M059J (cell line): ENCODE measurements at places on chromosomes 7 and 10. TPM values are rescaled to one million over a fixed set of nuclear protein-coding genes. Genes with fewer than 3 reads are reported as not detected.

Gene SFTPA2
- 0.15 TPM in 1 of 2 replicates, not detected in the other for total RNA-seq

Gene CPXM2
- not detected in 2 replicates for total RNA-seq

Gene LRRC18
- not detected in 2 replicates for total RNA-seq

Gene CFTR
- total RNA-seq = 0.10 TPM in 1 of 2 replicates, not detected in the other

Gene AGR2
- total RNA-seq = not detected in 2 replicates

Gene ACTL6B
- total RNA-seq = not detected in 2 replicates

Gene CALML5
- total RNA-seq = not detected in 2 replicates

Gene NME8
- total RNA-seq = not detected in 2 replicates

Gene CCL24
- total RNA-seq = not detected in 2 replicates

Gene GRID2IP
- total RNA-seq = 0.02 TPM in 1 of 2 replicates, not detected in the other

Gene HTR7
- 20.5 and 36.5 TPM in 2 replicates for total RNA-seq

Gene SYNPO2L
- total RNA-seq = not detected in 2 replicates

Gene AQP1
- 0.62 and 0.74 TPM in 2 replicates for total RNA-seq

Gene ITGB8
- 18.4 and 24.3 TPM in 2 replicates for total RNA-seq

Gene GATA3
- total RNA-seq = 2.3 and 3.3 TPM in 2 replicates

Gene ZNF438
- 2.5 and 3.4 TPM in 2 replicates for total RNA-seq

Gene FKBP6
- not detected in 2 replicates for total RNA-seq

Gene CCZ1B
- 25.6 and 47.2 TPM in 2 replicates for total RNA-seq

Gene SSC4D
- 0.39 and 0.44 TPM in 2 replicates for total RNA-seq

Gene TSPAN12
- total RNA-seq = 0.05 TPM in 1 of 2 replicates, not detected in the other

Gene PNLIPRP2
- not detected in 2 replicates for total RNA-seq

Gene LIPA
- total RNA-seq = 120 and 149 TPM in 2 replicates

Gene HMX3
- total RNA-seq = not detected in 2 replicates

Gene RTKN2
- total RNA-seq = 7.9 and 8.4 TPM in 2 replicates

Gene AMPH
- total RNA-seq = 1.9 and 3.1 TPM in 2 replicates

Gene CPVL
- 0.49 and 0.64 TPM in 2 replicates for total RNA-seq

Gene ADCK2
- 14.2 and 22.0 TPM in 2 replicates for total RNA-seq

Gene MAGI2
- 0.57 and 1.2 TPM in 2 replicates for total RNA-seq

Gene CCDC172
- not detected in 2 replicates for total RNA-seq

Gene NRCAM
- total RNA-seq = 0.49 TPM in 1 of 2 replicates, not detected in the other

Gene CHCHD3
- total RNA-seq = 108 and 123 TPM in 2 replicates

Gene GLI3
- 4.4 and 7.6 TPM in 2 replicates for total RNA-seq

Gene C7orf33
- not detected in 2 replicates for total RNA-seq
